Activated T-helper 2 cell treated with anti-CD3 and anti-CD28 coated beads, Interferon-gamma antibody, Interleukin-2, Interleukin-4, amounts not matched to agents 10 μg/mL and 5 μg/mL and 100 μg/mL, durations not matched to agents 14 hours and 24 hours and 36 hours (primary cell): ENCODE measurements at places on chromosomes 3 and 15. TPM values are rescaled to one million over a fixed set of nuclear protein-coding genes. Genes with fewer than 3 reads are reported as not detected.

Gene TTLL13
- total RNA-seq, result 0.34 and 1.3 TPM in 2 replicates

Gene RPS27L
- total RNA-seq, result 164 and 167 TPM in 2 replicates

Gene FANCI
- total RNA-seq, result 176 and 184 TPM in 2 replicates

Gene NDN
- total RNA-seq, result 4.3 and 4.8 TPM in 2 replicates

Gene LRRC2
- total RNA-seq, result 0.09 TPM in 1 of 2 replicates, not detected in the other

Gene IGF2BP2
- total RNA-seq, result 0.05 and 1.6 TPM in 2 replicates

DNA sequence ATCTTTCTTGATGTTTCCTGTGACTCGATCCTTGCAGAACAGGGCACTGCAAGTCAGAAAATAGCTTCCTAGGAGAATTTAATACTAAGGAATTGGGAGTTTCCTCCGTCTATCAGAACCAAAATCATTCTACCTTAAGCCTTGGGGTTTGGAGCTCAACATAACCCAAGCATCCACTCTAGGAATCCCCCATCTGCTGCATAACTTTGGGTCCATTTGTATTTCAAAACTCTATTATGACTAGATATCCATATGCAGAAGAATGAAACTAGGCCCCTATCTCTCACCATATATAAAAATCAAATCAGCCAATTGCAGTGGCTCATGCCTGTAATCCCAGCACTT lies 61.7 kb upstream of the AKAP13 start:
- H3K4me3 ChIP-seq, result no peak overlapping the region
- no peak for DNase-seq
- H3K36me3 ChIP-seq, result peaks cover 18% of the 10 kb centered on the region
- H3K4me1 ChIP-seq, result peaks cover 64% of the 10 kb centered on the region

GRCh38 chr3:155455765-155456164 lies 162.3 kb upstream of the STRIT1 start:
- H3K4me1 ChIP-seq, result no peaks in the 10 kb centered on the region
- H3K27me3 ChIP-seq, result no peaks in the 10 kb centered on the region
- H3K4me3 ChIP-seq, result no peak overlapping the region
- no peaks in the 10 kb centered on the region for H3K36me3 ChIP-seq

DNA sequence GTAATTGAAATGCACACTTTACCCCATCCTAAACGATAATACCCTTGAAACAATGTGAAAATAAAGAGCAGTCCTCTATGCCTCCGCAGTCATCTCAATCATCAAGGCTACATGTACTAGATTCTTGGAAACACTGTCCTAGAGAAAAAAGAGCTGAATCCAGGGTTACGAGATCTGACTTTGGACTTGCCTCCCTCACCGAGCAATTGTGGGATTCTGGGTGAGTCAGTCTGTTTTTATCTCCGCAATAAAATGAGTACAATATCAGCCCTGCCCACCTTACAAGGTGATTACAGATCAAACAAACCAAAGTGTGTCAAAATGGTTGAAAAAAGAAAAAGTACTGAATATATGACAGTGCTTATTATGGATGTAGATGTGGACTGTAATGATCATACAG lies 152.3 kb upstream of the SNTN start:
- H3K4me3 ChIP-seq, result no peak overlapping the region
- H3K4me1 ChIP-seq, result no peaks in the 10 kb centered on the region
- H3K27me3 ChIP-seq, result no peaks in the 10 kb centered on the region

DNA sequence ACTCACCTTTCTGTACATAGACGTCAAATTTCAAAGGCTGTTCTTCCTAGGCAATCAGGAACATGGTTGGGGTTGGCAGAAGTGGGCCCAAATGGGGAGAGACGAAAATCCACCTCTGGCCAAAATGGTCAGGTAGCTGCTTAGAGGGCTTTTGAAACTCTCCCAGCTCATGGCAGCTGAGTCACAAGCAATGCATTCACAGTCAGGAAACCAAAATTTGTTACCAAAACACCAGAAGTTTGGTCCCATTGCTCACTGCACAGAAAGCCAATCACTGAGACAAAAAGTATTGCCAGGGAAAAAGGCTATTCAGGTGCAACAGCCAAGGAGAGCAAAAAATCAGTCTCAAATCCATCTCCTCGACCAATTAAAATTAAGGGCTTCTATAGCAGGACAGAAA lies 539.6 kb upstream of the CCDC54 start:
- H3K4me1 ChIP-seq, result no peaks in the 10 kb centered on the region
- H3K36me3 ChIP-seq, result no peaks in the 10 kb centered on the region
- no peak for DNase-seq
- no peak overlapping the region for H3K27ac ChIP-seq
- H3K27me3 ChIP-seq, result no peaks in the 10 kb centered on the region

DNA sequence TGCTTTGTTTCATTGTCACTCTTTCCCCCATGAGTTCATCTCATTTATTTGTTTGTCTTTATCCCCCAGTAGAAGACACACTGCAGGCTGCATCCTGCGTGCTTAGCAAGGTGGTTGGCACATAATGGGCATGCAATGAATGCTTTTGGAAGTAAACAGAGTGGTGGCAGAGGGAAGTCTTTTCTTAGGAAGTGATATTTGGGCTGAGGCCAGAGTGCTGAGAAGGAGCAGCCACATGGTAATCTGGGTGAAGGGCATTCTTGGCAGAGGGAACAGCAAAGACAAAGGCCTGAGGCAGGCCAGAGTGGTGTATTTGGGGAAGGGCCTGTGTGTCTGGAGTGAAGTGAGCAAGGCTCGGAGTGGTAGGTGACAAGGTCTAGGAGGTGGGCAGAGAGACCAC lies 17.7 kb upstream of the ADAMTS7 start:
- no peak overlapping the region for H3K27ac ChIP-seq
- DNase-seq, result no peak
- no peaks in the 10 kb centered on the region for H3K4me1 ChIP-seq
- H3K4me3 ChIP-seq, result no peak overlapping the region
- H3K27me3 ChIP-seq, result peaks cover 25% of the 10 kb centered on the region
- no peaks in the 10 kb centered on the region for H3K36me3 ChIP-seq

- peak; percentile 52 for DNase-seq
- H3K27ac ChIP-seq, result peak overlapping the region; percentile 88
- peaks cover 46% of the 10 kb centered on the region for H3K36me3 ChIP-seq
- no peaks in the 10 kb centered on the region for H3K27me3 ChIP-seq
- H3K4me3 ChIP-seq, result peak overlapping the region; percentile 54
Measured at GRCh38 chr15:88649286-88649733, 10.5 kb downstream of the ISG20 start.
